ENCODE measurements at places on chromosomes 16 and 17.

GRCh38 chr17:6551869-6552531 lies 4.4 kb downstream of the PITPNM3 start:
- no peak for DNase-seq

GRCh38 chr17:67801626-67802175 lies 23.6 kb upstream of the BPTF start:
- no peak for DNase-seq

GRCh38 chr16:85207357-85207921 lies 95.2 kb upstream of the CIBAR2 start:
- no peak for DNase-seq

- no peak for DNase-seq
Measured at GRCh38 chr17:3678095-3678820, 9.6 kb downstream of the EMC6 start.

DNA sequence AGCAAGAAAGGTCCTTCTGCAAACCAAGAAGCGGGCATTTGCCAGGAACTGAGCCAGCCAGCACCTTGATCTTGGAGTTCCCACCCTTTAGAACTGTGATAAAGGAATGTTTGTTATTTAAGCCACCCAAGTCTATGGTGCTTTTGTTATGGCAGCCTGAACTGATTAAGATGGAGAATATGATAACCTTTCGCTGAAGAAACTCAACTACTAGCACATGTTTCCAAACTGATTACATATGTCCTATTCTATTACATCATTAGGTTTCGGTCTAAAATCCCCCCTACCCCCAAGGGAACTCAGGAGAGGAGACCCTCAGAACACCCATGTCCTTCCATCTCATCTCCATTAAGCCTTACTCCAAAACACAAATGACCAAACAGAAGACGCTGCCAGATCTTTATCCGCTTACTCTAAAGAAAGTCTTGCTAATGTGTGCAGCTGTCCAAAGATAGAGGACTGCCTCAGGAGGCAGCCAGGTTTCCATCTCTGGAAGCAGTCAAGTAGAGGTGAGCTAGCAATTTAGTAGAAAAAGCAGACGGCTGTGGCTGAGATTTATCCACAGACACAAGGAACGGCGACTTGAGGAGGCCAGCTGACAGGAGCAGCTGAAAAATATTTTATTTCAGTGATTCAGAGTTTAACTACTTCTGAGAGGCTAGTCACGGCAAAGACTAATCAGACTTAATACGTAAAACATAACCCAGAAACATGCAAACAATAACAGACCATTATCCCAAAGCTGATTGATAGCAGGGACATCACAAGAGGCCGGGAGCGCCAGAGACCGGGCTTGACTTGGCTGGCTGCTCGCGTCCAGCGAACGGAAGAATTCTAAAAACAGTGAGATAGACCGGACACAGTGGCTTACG lies 611.4 kb upstream of the CDH5 start:
- DNase-seq = no peak

DNA sequence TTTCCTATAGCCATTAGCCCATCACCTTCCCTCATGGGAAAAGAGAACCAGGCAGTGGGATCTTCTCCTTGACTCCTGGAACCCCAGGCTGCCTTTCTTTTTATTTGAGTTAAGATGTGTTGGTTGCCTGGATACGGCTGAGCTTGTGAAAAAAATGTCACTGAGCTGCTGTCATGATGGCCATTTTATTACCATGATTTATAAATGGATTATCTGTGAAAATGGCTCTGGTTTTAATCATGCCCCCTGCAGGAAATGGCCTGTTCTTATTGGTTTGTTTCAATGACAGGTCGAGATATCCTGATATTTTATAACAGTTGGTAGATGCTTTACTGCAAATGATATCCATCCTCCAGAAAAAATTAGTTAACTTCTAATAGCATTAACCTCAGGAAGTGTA lies 640.4 kb downstream of the CDH11 start:
- DNase-seq = no peak

GRCh38 chr16:52562770-52563169 lies 15.8 kb upstream of the TOX3 start:
- DNase-seq = no peak

DNA sequence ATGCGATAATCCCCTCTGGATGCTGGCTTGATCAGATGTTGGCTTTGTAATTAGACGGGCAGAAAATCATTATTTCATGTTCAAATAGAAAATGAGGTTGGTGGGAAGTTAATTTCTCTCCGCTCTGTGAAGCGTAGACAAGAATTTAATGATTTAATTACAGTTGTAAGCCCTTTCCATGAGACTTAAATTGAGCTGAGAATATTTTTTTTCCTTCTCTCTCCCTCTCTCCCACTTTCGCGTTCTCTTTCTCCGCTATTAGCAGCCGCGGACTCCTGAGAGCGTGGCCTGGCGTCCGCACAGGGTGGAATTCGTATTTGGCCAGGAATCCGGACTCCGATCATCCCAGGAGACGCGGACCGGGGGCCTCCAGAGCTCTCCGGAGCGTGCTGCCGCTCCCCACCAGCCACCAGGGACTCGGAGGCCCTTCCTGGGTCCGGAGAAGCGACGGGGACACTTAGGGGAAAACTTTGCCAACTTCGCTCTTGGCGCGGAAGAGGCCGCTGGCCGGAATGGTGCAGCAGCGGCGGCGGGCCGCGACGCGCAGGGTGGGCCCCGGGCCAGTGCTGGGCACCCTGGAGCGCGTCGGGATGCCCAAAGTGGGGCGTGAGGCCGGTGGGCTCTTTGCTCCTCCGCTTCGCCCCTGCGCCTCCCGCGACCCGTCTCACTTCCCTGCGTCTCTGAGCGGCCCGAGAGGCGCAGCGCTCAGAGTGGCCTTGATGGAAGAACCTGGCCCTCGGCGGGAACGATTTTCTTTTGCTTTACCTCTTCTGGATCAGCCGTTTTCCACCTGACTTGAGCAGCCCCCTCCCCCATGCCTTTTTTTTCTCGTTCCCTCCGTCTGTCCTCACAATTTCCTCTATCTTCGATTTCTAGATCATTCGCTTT lies 3.6 kb upstream of the IRX3 start:
- DNase-seq = no peak

GRCh38 chr16:51825779-51826178 lies 674.7 kb upstream of the SALL1 start:
- DNase-seq = no peak

GRCh38 chr16:68444056-68444657 lies 4.2 kb downstream of the SMPD3 start:
- DNase-seq = no peak

GRCh38 chr17:33225509-33225908 lies 67.6 kb downstream of the ASIC2 start:
- no peak for DNase-seq

- no peak for DNase-seq
Measured at GRCh38 chr16:600781-601180, 10.9 kb downstream of the RAB40C start.

DNA sequence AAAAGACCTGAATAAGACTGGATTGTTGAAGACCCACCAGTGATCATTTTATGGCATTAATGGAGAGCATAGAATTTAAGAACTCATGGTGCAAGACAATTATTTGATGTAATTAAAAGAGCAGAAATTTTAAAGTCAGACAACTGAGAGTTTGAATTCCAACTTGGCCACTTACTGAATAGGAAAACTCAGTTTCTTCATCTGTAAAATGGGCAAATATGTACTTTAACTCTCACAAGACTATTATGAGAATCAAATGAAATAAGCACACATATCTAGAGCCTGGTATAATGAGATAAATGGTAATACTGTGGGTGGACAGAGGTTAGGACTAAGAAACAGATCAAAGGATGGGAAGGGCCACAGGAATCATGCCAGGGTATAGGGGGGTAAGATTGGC lies 88.0 kb downstream of the SOX9 start:
- no peak for DNase-seq

- DNase-seq = no peak
Measured at GRCh38 chr17:7023576-7024401, 939 bp downstream of the BCL6B start.

DNA sequence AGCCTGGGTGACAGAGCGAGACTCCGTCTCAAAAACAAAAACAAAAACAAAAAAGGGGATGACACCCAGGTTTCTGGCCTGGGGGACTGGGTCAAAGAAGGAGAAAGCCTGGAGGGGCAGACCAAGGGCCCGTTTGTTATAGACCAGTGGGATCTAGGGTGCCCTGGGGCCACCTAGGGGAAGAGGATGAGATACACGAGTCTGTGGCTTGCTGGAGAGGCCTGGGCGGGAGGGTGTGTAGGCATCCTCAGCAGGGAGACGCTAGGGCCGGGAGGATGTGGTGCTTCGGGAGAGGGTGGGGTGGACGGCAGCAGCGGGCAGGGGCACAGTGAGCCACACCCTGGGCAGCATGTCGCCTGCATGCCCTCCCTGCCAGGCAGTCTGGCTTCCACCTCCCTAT lies 17.1 kb upstream of the CRK start:
- no peak for DNase-seq

GRCh38 chr17:17435323-17435722 lies 41.5 kb upstream of the MED9 start:
- no peak for DNase-seq

DNA sequence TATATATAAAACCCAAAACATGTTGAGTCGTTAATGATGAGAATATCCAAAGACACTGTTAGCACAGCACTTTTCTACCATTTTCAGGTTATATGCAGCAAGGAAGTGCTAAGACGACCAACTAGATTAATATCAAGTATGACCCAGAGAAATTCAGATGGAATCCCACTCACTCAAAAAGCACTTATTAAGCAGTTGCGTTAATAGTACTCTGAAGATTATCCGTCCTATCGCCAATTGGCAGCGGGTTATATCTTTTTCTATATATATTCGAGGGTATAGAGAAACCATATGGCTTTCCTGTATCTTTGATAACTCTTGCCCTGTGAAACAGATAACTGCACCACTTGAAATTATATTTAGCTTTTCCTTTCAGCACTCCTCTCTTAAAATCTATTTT lies 1.1 kb downstream of the CRLF3 start:
- no peak for DNase-seq

DNA sequence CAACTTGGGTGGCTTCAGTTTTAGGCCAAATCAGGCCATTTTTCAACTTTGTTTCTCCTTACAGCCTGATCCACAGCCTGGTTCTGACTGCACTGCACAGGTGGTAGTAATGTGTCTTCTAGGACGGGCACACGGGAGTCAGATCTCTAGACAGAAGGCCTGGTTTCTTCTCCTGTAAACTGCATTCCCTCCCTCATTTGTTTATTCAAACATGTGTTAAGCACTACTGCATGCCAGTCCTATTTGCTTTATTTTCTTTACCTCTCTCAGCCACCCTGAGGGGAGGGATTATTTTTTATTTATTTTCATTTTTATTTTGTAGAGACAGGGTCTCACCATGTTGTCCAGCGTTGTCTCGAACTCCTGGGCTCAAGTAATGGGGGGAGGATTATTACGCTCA lies 6.3 kb upstream of the KSR1 start:
- no peak for DNase-seq

DNA sequence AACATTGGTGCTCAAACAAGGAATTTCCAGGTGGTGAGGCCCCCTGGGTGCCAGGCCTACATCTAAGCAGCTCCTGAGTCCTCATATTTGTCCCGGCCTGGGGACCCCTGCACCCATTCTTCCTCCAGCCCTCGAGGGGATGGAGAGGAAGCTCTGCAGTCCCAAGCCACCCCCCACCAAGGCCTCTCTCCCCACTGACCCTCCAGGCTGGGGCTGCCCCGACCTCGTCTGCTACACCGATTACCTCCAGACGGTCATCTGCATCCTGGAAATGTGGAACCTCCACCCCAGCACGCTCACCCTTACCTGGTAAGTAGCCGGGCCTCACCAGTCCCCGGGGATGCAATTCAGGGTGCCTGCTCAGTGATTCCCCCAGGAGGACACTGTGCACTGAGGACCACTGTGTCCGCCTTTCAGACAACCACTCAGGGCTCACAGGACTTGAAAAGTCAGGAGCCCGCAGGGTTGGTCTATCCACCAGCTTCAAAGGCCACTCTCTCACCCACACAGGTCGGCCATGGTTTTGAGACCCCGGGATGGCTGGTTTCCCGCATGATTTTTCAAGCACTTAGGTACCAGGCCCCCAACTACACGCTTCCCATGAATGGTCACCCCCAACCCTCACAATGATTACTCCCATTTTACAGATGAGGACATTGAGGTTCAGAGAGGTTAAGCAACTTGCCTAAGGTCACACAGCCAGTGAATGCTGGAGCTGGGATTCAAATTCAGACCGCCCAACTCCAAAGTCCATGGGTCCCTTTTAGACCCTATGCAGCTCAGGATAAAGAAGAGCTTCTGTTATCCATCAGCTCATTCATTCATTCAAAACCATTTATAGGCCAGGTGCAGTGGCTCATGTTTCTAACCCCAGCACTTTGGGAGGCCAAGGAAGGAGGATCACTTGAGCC lies 32.4 kb downstream of the IL21R start:
- DNase-seq = no peak

GRCh38 chr17:56910509-56911235 lies 3.2 kb downstream of the TRIM25 start:
- DNase-seq = no peak

- DNase-seq = no peak
Measured at GRCh38 chr17:38709864-38710603, 5.0 kb downstream of the MLLT6 start.

- no peak for DNase-seq
Measured at GRCh38 chr16:35685085-35685484, 2225.7 kb downstream of the TP53TG3F start.
